ENCODE measurements at places on chromosomes 2 and 18.

GRCh38 chr2:6381326-6381725 lies 484.4 kb downstream of the CMPK2 start:
- no peak for DNase-seq

DNA sequence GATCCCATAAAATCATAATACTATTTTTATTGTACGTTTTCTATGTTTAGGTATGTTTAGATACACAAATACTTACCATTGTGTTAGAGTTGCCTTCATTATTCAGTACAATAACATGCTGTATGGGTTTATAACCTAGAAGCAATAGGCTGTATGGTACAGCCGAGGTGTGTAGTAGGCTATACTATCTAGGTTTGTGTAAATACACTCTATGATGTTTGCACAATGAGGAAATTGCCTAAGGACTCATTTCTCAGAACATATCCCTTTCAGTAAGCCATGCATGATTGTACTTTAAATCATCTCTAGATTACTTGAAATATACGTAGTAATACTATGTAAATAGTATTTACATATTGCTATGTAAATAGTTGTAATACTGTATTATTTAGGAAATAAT lies 156.7 kb downstream of the CDCA7 start:
- no peak for DNase-seq

DNA sequence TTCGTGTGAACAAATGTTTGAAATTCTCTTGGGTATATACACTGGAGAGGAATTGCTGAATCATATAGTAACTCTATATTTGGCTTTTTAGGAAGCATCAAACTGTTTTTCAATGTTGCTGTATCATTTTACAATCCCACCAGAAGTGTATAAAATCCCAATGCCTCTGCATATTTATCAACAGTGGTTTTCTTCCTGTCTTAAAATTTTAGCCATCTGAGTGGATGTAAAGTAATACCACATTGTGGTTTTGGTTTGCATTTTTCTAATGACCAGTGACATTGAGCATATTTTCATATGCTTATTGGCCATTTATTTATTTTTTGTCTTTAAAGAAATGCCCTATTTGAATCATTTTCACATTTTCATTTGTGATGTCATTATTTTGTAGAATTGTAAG lies 22.8 kb upstream of the LRP1B start:
- no peak for DNase-seq

DNA sequence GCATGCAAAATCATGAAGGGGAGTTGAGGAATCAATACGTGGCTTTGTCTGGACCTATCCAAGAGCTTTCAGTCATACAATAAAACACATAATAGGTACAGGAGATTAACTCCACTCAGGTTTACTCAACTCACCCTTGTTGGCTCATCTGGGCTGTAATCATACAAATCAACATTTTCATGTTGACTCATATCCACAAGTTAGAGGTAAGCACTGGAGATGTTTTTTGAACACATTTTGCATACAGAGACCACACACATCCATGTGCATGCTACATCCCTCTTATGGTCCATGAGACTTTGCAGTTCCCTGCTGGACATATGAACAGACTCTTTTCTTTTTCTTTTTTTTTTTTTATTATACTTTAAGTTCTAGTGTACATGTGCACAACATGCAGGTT lies 336.9 kb upstream of the PIK3C3 start:
- no peak for DNase-seq

DNA sequence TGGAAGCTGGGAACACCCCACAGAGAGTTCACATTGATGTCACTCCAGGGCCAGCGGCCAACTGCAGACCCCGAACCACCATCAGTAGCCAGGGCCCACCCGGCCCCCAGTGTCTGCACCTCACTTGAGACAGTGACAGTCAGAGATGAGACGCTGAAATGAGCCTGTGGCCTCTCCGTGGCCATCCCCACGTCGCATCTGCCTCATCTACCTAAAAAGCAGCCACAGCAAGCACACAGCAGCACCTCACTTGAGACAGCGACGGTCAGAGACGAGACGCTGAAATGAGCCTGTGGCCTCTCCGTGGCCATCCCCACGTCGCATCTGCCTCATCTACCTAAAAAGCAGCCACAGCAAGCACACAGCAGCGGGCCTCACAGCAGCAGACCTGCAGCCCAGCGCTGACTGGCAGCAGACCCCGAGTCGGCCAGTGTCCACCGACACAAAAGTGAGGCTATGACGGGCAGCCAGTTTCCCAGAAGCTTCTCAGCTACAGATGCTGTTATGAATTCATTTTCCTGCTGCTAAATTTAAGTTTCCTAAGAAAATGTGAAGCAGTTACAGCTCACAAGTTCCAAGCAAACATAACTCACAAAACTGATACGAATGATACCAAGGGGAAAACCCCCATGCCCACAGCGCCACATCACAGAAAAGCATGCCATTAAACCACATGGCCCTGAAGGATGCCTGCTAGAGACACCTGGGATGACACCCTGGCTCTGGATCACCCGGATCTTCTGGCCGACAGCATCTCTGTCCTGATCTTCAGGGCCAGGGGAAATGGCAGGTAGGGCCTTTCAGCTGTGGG lies 27.7 kb downstream of the SNORC start:
- peak; percentile 32 for DNase-seq
